ENCODE measurements at places on chromosomes 4 and X. TPM values are rescaled to one million over a fixed set of nuclear protein-coding genes. Genes with fewer than 3 reads are reported as not detected.

- peaks cover 18% of the 10 kb centered on the region for H3K36me3 ChIP-seq
- H3K4me3 ChIP-seq, result no peak overlapping the region
- H3K27me3 ChIP-seq, result peaks cover 8% of the 10 kb centered on the region
- no peak overlapping the region for H3K27ac ChIP-seq
These were observed 98.5 kb upstream of the INPP4B start for GRCh38 chr4:142944565-142944964.

GRCh38 chr4:89337681-89338080 lies 30.1 kb upstream of the GPRIN3 start:
- no peaks in the 10 kb centered on the region for H3K4me1 ChIP-seq
- no peaks in the 10 kb centered on the region for H3K27me3 ChIP-seq
- peak; percentile 8 for DNase-seq
- H3K4me3 ChIP-seq, result no peak overlapping the region
- peak overlapping the region; percentile 50 for H3K27ac ChIP-seq
- no peaks in the 10 kb centered on the region for H3K36me3 ChIP-seq

GRCh38 chrX:74509989-74510388 lies 88.7 kb downstream of the SLC16A2 start:
- no peak overlapping the region for H3K4me3 ChIP-seq
- H3K27ac ChIP-seq, result no peak overlapping the region
- peaks cover 3% of the 10 kb centered on the region for H3K27me3 ChIP-seq
- DNase-seq, result no peak
- H3K36me3 ChIP-seq, result no peaks in the 10 kb centered on the region

DNA sequence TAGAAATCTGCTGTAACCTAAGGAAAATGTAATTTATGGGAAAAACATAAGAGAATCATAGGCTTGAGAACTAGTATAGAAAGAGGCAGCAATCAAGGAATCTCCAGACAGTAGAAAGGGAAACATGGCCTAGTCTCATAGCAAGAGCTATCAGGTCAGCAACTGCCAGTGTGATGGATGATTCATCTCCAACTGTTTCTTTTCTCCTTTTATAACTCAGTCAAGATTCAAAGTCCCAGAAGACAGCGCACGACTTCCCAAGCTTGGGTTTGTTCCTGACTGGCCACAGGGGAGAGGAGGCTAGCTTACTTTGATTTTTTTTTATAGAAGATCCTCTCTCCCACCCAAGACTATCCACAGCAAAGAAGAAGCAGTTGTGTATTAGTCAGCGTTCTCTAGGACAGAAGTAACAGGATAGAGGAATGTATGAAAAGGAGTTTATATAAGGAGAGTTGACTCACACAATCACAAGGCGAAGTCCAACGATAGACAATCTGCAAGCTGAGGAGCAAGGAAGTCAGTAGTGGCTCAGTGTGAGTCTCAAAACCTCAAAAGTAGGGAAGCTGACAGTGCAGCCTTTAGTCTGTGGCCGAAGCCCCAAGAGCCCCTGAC lies 181.5 kb downstream of the GC start:
- H3K27me3 ChIP-seq, result peaks cover 7% of the 10 kb centered on the region
- no peak overlapping the region for H3K4me3 ChIP-seq
- DNase-seq, result no peak
- H3K36me3 ChIP-seq, result no peaks in the 10 kb centered on the region

GRCh38 chr4:72529148-72529822 lies 39.7 kb downstream of the ADAMTS3 start:
- H3K4me3 ChIP-seq, result no peak overlapping the region
- no peaks in the 10 kb centered on the region for H3K36me3 ChIP-seq
- DNase-seq, result no peak
- H3K27me3 ChIP-seq, result peaks cover 5% of the 10 kb centered on the region
- no peaks in the 10 kb centered on the region for H3K4me1 ChIP-seq
- H3K27ac ChIP-seq, result no peak overlapping the region

GRCh38 chr4:38684271-38684670 lies 20.3 kb downstream of the KLF3 start:
- H3K4me3 ChIP-seq, result peak overlapping the region; percentile 74
- H3K27ac ChIP-seq, result peak overlapping the region; percentile 80
- peaks cover 35% of the 10 kb centered on the region for H3K4me1 ChIP-seq

Gene GAB3
- total RNA-seq, result 9.9 TPM

DNA sequence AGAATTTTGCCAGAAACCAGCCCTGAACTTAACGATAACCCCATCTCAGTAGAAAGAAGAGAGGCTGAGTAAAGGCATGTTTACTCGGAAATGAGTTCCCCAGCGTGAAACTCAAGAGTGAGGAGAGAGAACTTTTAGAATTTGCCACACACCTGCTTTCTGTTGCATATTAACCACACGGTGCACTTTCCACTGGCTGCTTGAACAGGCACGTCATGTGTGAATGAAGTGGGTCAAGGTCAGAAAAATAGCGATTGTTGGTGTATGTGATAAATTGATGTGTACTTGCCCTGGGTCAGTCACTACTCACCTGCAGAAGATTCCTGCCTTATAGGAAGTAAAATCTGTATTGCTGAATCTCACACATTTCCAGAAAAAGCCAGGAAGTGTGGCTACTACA lies 395.7 kb downstream of the TRIML1 start:
- no peak overlapping the region for H3K4me3 ChIP-seq
- H3K27ac ChIP-seq, result no peak overlapping the region
- H3K36me3 ChIP-seq, result no peaks in the 10 kb centered on the region
- no peaks in the 10 kb centered on the region for H3K27me3 ChIP-seq

Gene PAGE5
- total RNA-seq, result not detected

Gene KLB
- total RNA-seq, result not detected

DNA sequence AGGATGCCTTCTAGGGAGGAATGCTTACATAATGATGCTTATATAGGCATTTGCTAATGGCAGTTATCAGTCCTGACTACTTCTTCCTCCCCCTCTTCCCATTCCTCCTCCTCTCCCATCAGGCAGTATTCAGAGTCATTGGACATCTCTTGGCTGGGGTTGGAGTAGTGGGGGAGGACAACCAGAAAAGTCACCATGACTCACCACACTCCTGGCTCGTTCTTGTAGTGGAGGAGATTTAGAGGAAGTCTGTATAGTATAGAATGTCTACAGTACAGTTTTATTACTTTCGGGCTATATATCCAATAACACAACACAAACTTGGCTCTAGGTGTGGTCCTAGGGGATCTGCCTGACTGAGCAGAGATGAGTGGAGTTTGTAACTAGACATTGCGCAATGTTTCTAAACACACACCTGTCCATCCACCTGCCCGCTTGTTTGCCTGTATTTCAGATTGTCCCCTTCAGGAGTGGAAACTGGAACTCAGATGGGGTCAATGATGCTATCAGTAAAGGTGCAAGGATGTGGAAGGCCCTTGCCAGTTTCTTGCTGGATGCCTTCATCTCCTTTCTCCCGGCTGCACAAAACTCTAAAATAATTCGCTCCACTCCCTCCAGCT lies 27.9 kb upstream of the KIAA1210 start:
- DNase-seq, result no peak
- H3K4me3 ChIP-seq, result no peak overlapping the region
- H3K27ac ChIP-seq, result no peak overlapping the region
- H3K4me1 ChIP-seq, result no peaks in the 10 kb centered on the region

DNA sequence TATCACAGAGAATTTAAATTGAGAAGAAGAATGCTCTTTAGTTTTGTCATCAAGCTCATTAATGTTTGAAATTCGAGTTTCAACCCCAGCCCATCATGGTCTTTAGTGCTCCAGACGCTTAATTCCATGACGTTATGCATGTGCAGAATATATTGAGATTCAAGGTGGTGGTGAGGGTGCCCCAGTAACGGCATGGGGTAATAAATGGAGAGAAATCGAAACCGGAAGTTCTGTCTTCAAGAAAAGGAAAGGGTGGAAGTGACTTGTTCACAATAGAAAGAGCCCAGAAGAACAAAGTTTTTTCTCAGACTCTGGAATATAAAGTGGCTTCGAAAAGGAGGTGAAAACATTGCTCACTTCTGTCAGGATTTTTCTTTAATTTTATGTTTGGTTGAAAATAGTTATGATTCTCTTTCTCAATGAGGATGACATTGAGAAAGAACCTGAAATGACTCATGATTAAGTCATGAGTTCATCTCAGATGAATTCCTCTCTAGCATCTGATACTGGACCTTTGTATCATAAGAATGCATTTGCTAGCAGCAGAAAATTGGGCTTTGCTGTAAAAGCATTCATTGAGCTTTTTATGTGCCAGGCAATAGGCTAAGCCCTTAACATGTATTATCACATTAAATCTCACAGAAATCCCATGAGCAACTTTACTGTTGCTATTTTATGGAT lies 779 bp upstream of the DDX60L start:
- H3K4me3 ChIP-seq, result peak overlapping the region; percentile 96
- H3K36me3 ChIP-seq, result peaks cover 13% of the 10 kb centered on the region
- peaks cover 72% of the 10 kb centered on the region for H3K4me1 ChIP-seq

Gene CISD2
- 14.0 TPM for total RNA-seq

DNA sequence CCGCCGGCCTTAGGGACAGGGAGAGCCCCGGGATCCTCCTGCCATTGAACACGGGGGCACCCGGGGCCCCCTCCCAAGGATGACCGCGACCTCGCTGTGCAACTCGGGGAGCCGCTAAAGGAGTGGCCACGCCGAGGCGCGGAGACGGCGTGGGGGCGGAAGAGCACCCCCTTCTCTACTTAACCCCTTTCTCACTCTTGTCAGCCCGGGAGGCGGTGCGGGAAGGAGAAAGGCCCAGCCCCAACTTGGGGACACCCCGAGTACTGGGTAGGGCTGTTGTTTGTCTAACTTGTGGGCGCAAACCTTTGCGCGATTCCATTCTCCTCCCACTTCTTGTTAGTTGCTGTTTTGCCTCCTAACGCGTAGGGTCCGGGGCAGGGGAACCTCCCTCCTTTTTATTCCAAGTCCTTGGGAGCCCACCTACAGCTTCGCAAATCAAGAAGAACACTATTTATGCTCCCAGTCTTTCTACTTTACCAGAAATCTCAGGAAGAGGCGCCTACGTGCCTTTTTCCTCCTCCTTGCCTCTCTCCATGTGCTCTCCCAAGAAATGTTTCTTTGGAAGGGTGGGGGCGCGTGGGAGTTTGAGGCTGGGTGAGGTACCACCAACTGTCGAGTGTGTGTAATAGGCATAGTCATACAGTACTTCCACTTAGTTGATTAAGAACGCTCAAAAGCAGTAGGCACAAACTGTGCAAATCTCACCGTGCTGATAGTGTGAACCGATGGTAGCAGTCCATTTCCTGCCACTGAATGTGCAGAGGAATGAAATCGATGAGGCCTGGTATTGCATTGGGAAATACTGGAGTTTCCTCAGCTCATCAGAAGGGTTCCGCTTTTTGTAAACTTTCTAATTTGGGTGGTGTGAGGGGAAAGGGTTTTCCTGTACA lies 813 bp downstream of the DIAPH2 start:
- peak overlapping the region; percentile 94 for H3K4me3 ChIP-seq
- H3K4me1 ChIP-seq, result peaks cover 20% of the 10 kb centered on the region
- DNase-seq, result peak; percentile 3
- peak overlapping the region; percentile 75 for H3K27ac ChIP-seq
- no peaks in the 10 kb centered on the region for H3K27me3 ChIP-seq

- H3K27ac ChIP-seq, result no peak overlapping the region
- no peaks in the 10 kb centered on the region for H3K36me3 ChIP-seq
- no peak overlapping the region for H3K4me3 ChIP-seq
These were observed 26.8 kb downstream of the MGST2 start for GRCh38 chr4:139692309-139693012.

DNA sequence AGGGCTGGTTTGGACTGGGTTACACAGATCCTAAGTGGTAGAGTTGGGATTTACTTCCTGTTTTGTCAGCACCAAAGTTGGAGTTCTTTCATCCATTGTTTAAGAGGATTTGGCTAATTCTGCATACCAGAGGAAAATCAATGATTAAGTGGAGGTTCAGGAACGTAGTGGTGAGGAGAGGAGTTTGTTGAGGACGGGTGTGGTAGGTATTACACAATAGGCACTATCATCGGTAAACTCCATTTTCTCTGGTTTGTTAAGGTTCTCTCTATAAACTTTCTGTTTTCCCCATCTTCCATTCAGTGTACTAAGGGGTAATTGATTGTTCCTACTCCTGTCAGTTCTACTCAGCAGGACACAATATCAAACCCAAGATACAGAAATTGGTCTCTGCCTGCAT lies 107.5 kb upstream of the VCX2 start:
- no peaks in the 10 kb centered on the region for H3K4me1 ChIP-seq
- DNase-seq, result no peak
- no peak overlapping the region for H3K4me3 ChIP-seq
- H3K36me3 ChIP-seq, result no peaks in the 10 kb centered on the region
- H3K27ac ChIP-seq, result no peak overlapping the region

GRCh38 chrX:2638279-2638678 lies 52.8 kb upstream of the CD99 start:
- peaks cover 8% of the 10 kb centered on the region for H3K36me3 ChIP-seq
- H3K4me3 ChIP-seq, result no peak overlapping the region
- no peaks in the 10 kb centered on the region for H3K4me1 ChIP-seq
- DNase-seq, result peak; percentile 12
- peak overlapping the region; percentile 41 for H3K27ac ChIP-seq

GRCh38 chrX:136936183-136936549 lies 55.6 kb upstream of the RBMX start:
- peaks cover 7% of the 10 kb centered on the region for H3K4me1 ChIP-seq
- H3K36me3 ChIP-seq, result no peaks in the 10 kb centered on the region
- no peak overlapping the region for H3K4me3 ChIP-seq
- no peaks in the 10 kb centered on the region for H3K27me3 ChIP-seq
- no peak for DNase-seq

DNA sequence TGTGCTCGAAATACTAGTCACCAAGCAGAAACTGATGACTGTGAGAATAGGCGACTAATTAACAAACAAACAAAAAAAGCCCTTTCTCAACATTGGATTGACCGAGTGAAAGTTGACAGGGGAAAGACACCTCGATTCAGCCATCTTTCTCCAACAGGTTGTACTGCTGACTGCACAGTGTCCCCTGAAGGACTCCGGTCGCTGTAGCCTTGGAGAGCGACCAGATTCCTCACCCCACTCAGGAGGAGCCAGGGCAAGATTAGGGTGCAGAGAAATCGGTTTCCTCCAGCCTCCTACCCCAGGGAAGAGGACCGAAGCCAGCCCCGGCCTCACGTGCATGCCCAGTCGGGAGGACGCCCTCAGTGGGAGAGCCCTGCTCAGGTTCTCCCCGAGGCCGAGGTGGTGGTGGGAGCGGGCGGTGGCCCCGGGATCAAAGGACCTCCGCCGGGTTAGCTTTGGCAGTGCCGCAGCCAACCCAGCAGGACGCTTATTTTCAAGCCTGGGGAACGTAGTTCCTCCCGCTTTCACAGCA lies 1.1 kb upstream of the RAP1GDS1 start:
- H3K36me3 ChIP-seq, result no peaks in the 10 kb centered on the region
- H3K4me1 ChIP-seq, result peaks cover 42% of the 10 kb centered on the region
- H3K4me3 ChIP-seq, result peak overlapping the region; percentile 94
- H3K27ac ChIP-seq, result peak overlapping the region; percentile 92
- no peaks in the 10 kb centered on the region for H3K27me3 ChIP-seq

GRCh38 chr4:40586034-40586433 lies 43.6 kb downstream of the RBM47 start:
- no peak overlapping the region for H3K27ac ChIP-seq
- H3K4me1 ChIP-seq, result no peaks in the 10 kb centered on the region

GRCh38 chrX:132393485-132393884 lies 95.4 kb downstream of the MBNL3 start:
- H3K27ac ChIP-seq, result no peak overlapping the region
- H3K4me1 ChIP-seq, result no peaks in the 10 kb centered on the region
- H3K4me3 ChIP-seq, result no peak overlapping the region
- no peaks in the 10 kb centered on the region for H3K36me3 ChIP-seq

GRCh38 chrX:132216806-132217202 lies 2.4 kb downstream of the RAP2C start:
- H3K27me3 ChIP-seq, result no peaks in the 10 kb centered on the region
- H3K4me3 ChIP-seq, result peak overlapping the region; percentile 96
- peak overlapping the region; percentile 95 for H3K27ac ChIP-seq
- DNase-seq, result no peak
- peaks cover 36% of the 10 kb centered on the region for H3K4me1 ChIP-seq
